ENCODE measurements at places on chromosomes 5 and 9.
A peak's percentile ranks its signal among the peaks of the same experiment; 100 is the strongest.

DNA sequence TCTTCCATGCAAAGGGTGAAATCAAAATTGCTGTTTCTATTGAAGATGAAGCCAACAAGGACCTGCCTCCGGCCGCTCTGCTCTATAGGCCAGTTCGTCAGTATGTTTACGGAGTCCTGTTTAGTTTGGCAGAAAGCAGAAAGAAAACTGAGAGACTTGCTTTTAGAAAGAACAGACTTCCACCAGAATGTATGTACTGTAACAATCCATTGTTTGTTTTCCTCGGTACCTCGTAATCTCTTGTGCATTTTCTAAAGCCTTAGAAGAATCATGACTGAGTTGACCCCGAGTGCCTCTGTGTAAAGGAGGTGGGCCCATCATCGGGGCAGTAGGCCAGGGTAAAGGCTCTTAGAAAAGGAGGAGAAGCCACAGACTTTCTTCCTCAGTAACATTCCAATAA is 44.2 kb upstream of the PHF2 start:
- no peak for DNase-seq

GRCh38 chr5:112707187-112708102 is 30.2 kb upstream of the APC start:
- DNase-seq, result peak; percentile 94

DNA sequence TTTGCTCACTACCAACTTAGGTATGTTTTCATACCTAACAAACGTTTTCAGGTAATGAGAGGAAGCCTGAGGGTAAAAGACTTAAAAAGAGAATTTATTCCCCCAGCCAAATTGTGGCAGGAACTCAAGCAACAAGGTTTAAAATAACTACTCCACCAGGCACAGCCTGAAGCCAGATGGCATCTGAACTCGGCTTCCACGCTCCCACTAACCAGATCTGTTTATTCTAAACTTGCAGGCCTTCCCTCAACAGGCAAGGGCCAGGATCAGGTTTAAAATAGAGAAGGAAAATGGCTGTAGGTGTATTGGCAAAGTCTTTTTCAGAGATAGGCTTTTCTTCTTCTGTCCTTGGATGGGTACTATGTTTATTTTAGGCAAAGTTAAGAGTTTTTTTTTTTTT is 89.4 kb downstream of the OTULIN start:
- no peak for DNase-seq

DNA sequence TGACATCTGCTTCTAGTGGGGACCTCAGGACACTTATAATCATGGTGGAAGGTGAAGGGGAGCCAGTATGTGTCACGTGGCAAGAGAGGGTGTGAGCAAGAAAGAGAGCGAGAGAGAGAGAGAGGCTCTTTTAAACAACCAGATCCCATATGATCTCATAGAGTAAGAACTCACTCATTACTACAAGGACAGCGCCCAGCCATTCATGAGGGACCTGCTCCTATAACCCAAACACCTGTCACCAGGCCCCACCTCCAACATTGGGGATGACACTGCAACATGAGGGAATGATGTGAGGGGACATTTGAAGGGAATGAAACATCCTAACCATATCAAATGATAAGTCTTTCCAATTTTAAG is 427.5 kb downstream of the EFNA5 start:
- DNase-seq, result no peak

- DNase-seq, result peak; percentile 17
Observed at GRCh38 chr9:128098297-128099230, 29.0 kb downstream of the PTGES2 start.

DNA sequence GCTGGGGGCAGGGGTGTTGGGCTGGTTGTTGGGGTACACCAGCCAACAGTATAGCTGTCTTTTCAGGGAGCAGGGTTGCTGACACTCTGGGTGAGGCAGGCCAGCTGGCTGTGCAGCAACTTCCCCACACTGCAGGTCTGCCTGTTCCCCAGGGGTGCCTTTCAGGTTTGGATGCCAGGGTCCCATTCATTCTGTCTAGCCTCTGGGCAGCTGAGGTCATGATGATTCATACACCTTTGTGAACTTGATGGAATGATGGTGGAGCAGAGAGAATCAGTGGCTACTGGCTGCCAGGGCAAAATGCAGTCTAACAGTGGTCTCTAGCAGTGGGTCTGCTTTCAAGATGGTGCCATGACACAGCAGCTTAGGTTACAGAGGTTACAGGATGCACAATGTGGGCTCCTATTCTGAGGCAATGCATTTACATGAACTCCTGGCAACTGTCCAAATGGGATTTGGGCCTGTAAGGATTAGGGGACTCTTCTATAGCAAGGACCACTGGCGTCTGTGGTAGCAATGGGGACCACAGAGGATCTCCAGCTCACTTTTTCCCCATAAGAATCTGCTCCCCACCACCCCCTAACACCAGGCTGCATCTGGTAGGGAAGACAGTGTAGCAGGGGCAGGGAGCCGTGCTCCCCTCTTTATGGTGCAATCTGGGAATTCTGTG is 103.7 kb downstream of the FEM1C start:
- DNase-seq, result no peak

GRCh38 chr5:80895523-80895922 is 64.6 kb upstream of the RASGRF2 start:
- no peak for DNase-seq

DNA sequence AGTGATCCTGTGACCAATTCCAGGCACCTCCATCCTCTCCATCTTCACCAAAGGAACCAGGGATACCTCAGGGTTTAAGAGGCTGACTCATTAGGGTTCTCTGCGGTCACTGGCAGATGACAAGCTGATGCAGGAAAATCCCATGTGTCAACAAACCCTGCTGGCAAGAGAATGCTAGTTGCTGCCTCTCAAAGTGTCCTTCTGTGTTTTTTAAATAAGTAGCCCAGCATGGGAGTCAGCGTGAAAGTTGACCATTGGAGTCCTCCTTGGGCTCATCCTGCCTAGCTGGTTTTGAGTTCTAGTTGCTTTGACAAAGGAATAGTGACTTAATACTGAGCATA is 200.2 kb downstream of the SLIT3 start:
- no peak for DNase-seq

DNA sequence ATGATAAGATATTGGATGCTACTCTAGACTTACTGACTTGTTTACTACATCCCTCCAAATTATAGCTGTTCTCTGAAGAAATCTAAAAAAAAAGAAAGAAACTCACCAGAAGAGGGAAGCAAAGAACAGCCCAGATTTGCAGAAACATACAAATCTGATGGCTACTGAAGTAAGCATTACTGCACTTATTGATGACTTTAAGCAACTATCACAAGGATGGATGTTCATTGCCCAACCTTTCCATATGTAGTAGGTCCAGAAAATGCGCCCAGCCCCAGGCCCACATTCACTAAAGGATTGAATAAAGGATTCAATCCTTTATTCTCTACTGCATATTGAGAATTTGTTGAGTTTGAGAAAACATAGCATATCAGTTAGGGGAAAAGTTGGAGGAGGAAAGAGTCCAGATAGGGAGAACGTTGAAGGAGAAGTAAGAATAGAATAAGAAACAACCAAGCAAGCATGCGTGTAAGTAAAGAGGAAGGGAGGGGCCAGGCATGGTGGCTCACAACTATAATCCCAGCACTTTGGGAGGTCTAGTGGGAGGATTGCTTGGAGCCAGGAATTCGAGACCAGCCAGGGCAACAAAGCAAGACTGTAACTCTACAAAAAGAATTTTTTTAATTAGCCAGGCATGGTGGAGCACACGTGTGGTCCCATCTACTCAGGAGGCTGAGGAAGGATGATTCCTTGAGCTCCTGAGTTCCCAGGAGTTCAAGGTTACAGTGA is 33.8 kb upstream of the DTWD2 start:
- no peak for DNase-seq

DNA sequence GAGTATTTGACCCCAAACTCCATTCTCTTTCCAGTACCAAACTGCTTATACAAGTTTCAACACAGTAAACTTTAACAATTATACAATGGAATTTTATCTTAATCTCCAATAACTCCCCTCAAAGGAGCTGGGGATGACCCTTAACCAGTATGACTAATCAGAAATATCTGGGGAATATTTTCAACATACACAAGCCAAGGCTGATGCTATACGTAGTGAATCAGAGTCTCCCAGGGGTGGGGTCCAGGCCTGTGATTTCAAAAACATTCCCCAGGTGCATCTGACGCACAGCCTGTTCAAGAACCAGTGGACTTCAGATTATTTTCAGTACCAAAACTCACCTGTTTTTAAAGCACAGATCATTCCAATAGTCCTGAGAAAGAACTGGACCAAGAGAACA is 11.8 kb upstream of the SEMA5A start:
- DNase-seq, result no peak

- no peak for DNase-seq
Observed at GRCh38 chr5:157516626-157517325, 56.8 kb downstream of the NIPAL4 start.

GRCh38 chr5:73120222-73121118 is at the start of gene TMEM171:
Gene TMEM171 (plus strand): TSS chr5:73120575. CDS start chr5:73123374, 2,799 bp downstream.
- DNase-seq, result no peak

DNA sequence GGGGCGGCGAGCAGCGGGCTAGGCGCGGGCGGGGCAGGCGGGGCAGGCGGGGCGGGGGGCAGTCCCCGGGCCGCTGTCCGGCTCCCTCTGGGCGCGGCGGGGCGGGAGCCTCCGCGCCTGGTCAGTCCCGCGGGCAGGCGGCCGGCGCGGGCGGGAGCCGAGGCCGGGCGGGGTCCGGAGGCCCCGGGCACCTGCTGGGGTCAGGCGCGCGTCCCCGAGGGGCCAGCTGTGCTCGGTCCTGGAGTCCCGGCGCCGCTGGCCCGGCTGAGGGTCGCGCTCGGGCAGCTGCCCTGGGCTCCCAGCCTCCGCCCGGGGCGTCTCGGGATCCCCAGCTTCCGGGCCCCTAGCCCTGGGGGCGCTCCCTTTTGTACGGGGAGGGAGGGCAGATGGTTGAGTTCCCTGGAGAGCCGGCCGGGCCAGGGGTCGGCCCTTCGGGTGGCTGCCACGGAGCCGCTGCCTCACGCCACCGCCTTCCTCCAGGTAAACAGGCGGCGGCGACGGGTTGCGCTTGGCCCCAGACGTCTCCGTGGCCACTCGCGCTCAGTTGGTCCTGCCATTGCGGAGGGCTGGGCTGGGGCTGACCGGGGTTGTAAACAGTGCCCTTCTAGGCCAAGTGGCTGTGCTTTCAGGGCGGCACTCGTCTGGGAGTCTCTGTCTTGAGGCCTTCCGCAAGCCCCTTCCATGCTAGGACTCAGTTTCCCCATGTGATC is 473 bp downstream of the ZBTB34 start:
- no peak for DNase-seq

DNA sequence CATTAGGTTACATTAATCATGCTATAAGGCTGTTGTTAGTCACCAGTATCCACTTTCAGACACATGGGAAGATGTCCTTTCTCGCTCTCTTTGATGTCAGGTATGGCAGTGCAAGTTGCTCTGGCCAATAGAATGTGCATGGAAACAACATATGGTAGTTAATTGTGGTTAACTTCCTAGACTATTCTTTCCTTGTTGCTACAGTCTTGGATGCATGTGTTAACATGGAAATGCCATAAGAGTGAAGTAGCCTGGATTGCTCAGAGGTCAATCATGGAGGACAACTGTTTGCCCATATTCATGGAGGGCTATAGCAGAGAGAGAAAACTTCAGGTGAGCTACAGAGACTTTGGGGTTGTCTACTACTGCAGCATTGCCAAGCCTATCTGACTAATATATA is 245.8 kb upstream of the GAS1 start:
- no peak for DNase-seq

DNA sequence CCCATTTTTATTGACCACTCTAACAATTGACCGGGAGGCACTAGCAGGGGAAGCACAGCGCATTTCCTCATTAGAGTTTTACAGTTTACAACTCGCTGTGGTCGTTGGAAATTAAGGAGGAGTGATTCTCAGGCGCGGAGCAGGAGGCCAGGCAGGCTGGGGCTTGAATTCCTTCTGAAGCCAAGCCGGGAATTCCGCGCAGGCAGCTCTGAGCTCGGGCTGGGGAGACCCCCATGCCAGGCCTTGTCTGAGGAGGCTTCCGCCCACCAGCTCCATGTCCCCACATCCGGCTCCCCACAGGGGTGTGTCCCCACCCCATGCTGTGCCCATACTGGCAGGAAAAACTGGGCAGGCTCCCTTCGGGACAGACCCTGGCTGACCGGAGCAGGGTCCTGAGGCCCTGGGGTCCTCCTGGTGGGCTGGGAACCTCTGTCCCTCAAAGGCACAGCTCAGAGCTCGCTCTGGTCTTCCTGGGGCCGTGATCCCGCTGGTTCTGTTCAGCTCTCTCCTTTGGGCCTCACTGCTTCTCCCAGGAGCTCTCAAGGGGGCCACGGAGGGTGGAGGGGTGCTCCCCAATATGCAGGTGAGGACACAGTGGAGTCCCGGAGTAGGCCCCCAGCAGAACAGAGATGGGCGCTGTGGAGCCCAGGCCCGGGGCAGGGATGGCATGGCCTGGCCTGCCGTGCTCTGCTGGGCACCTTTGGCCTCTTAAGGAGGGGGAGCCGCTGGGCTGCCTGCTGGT is 1.3 kb upstream of the NRARP start:
- DNase-seq, result no peak

GRCh38 chr5:127958421-127959011 is 125.0 kb upstream of the SLC12A2 start:
- DNase-seq, result no peak

GRCh38 chr9:122816163-122816867 is 12.1 kb downstream of the PDCL start:
- DNase-seq, result peak; percentile 33

GRCh38 chr5:148826739-148827070 is 294 bp downstream of the ADRB2 start:
- no peak for DNase-seq

DNA sequence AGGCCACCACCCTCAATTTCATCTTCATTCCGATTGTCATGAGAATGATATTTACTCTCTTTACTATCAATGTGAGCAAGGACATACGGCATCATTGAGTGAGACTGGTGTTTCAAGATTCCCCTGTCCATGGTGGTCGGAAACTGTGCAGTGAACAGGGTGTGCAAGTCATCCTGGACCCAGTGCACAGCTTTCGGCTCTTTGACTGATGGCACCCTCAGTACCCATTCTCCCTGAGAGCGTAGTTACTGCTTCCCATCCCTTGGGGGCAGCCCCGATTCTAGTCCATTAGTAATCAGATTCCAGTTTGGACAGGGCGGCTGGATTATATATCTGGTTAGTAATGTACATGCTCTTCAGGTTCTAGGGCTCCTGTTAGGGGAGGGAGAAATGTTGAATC is 61.7 kb upstream of the SUB1 start:
- no peak for DNase-seq

GRCh38 chr9:127132921-127133647 is 10.6 kb upstream of the ANGPTL2 start:
- no peak for DNase-seq

Data from activated T-helper 1 cell treated with Interleukin-2 at 50 U/mL for 16 hours (primary cell).